ENCODE measurements at places on chromosomes 13 and 19.

GRCh38 chr13:77555246-77555645 lies 19.7 kb downstream of the SCEL start:
- no peak for DNase-seq

DNA sequence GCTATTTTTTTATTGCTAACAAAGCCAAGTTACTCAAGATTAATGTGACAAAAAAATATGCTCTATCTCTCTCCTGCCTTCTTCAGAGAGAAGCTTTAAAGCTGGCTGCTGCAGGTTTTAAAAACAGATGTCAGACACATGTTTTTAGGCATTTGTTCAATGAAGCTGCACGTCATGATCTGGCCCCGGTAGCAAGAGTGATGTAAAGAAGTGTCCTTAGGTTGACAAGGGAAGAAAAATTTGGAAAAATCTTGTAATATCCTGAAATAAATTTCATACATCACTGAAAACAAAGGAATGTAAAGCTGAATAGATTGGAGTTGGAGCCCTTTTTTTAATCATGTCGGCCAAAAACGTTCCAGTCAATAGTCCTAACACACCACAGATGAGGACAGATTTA lies 531.4 kb upstream of the NBEA start:
- DNase-seq: no peak

DNA sequence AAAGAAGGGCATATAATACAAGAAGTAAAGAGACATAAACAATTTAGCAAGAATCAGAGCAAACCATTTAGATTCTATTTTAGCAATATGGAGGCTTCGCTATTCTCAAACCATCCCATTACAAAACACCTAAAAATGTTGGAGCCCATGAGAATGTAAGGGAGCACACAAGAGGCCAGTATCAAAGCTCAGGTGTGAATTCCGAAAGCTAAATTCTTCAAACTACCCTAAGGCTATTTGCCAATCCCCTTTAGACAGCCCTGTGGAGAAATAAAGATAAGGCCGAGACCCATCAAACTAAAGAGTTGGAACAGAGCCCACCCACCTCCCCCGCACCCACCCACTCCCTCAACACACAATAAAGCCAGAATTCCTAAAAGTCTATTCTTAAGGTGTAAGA lies 210.8 kb upstream of the MAB21L1 start:
- DNase-seq: no peak

DNA sequence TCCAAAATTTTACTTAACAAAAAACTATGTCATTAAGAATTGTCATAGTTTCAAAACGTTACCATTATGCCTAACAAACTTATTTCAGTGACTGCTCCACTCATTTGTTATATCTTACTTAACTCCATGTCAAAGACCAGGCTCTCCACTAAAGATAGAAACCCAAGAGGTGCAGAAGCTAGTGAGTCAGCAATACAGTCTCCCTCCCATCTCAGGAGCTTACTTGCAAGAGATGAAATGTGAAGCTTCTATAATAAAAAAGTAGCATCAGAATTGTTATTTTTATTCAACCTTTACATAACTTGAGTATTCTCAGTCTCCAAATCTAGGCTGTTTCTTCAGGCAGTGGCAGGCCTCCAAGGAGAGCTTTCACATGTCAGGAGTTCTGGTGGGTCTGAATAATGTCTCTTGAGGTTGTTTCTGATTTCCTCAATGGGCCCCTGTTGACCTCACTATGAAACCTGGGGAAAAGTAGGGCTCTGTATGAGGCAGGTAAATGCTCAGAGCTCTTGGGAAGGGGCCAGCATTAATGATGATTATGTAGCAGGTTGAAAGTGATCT lies 242.0 kb downstream of the NDFIP2 start:
- no peak for DNase-seq

DNA sequence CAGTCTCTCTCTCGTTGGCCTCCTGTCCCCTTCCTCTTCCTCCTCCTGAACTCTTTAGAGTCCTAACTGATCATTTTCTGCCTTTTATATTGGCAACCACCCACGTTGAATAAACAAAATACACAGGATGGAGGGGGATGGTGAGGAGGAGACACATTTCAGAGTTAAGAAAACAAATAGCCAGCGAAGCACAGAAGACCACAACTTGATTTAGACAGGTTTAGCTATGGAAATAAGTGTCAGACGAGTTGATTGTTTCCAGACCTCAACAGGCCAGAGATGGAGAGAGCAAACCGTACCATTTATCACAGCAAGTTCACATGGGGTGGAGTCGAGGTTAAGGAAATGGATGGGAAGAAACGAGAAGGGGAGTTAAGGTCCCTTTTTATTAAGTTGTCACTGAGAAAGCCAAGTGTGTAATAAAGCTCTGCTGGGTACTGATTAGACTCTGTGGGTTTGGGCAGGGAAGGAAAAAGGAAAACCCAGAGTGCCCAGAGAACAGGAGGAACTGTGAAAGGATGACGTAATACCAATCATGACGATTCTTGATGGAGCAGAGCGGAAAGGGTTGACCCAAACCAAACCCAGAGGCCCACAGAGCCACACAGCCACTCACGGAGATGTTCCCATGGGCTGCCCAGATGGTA lies 11.1 kb upstream of the SERP2 start:
- DNase-seq: no peak
